Astrocyte (in vitro differentiated cells and primary cell): ENCODE measurements at places on chromosomes 6 and 20. TPM values are rescaled to one million over a fixed set of nuclear protein-coding genes. Genes with fewer than 3 reads are reported as not detected.

DNA sequence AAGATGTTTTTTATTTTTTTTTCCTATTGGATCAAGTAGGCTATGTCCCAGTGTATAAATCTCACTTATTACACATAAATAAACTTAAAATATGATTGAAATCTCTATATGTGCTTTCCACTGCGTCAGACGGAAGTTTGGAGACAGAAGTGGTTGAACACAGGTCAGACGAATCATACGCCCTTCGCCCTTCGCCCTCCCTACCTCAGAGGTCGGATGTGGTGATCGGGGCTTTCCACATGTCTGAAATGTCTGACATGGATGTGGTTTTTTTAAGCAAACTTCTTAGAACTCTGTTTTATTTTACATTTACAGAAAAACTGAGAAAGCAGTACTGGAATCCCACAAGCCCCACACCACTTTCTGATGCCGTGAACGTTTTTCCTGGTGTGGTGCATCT is 344.4 kb downstream of the THBS2 start:
- DNase-seq: no peak
- H3K4me3 ChIP-seq: no peak overlapping the region
- H3K27ac ChIP-seq: no peak overlapping the region

FAM83B gene
- total RNA-seq: 0.79 and 1.9 TPM in 2 replicates

GJA10 gene
- not detected in 2 replicates for total RNA-seq

GRCh38 chr6:131215219-131215618 is 80.0 kb downstream of the AKAP7 start:
- H3K36me3 ChIP-seq: no peaks in the 10 kb centered on the region
- H3K4me3 ChIP-seq: no peak overlapping the region
- no peak overlapping the region for H3K27ac ChIP-seq
- no peaks in the 10 kb centered on the region for H3K4me1 ChIP-seq
- no peaks in the 10 kb centered on the region for H3K27me3 ChIP-seq
- no peak for DNase-seq

GSTA3 gene
- total RNA-seq: not detected in 2 replicates

ABHD16B gene
- total RNA-seq: not detected in 2 replicates

PNLDC1 gene
- total RNA-seq: 0.11 TPM in 1 of 2 replicates, not detected in the other

- no peaks in the 10 kb centered on the region for H3K36me3 ChIP-seq
- H3K4me1 ChIP-seq: peaks cover 4% of the 10 kb centered on the region
- no peaks in the 10 kb centered on the region for H3K27me3 ChIP-seq
Measured at GRCh38 chr6:14912226-14912625, 333.6 kb upstream of the JARID2 start.

TXNDC5 gene
- 193 and 202 TPM in 2 replicates for total RNA-seq

DNA sequence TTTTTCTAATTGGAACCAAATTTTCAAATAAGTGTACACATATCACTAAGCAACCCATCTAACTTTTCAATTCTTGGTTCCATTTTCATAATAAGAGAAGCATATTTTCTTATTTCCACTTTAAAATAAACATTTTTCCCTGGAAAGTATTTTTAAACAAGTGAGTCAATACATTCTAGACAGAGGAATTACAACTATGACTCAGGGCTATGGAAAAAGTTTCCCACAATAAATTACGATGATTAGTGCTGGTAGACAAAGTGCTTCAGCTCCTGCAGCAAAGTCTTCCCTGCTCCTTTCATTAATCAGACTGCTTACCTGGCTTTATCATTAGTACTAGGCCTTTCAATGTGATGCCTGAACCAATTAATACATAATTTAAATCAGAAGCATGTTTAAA is 322.5 kb downstream of the HACE1 start:
- H3K4me3 ChIP-seq: no peak overlapping the region
- no peaks in the 10 kb centered on the region for H3K36me3 ChIP-seq
- DNase-seq: peak; percentile 74
- no peaks in the 10 kb centered on the region for H3K27me3 ChIP-seq
- no peak overlapping the region for H3K27ac ChIP-seq

DNA sequence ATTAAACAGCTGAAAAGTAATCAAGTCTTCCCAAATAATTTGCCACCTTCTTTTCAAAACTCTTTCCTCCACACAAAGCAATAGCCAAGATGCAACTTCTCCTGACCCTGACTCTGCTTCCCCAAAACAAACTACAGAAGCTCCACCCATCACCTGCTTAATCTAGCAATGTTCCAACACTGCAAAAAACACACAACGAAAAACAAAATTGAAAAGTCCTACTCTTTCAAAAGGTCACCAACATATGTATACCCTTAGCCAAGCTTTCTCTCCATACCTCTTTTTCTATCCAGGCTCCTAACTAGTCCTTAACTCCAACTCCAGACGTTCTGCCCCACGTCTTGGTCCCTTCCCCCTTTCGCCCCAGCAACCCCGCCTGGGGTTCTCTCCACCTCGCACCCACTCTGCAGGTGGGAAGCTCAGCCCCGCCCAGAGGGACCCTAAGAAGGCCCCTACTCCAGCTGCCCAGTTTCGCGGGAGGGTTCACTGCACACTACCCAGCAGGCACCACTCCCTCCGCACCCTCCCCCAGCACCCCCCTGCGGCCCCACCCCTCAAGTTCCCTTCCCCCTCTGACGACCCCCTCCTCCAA is 717 bp downstream of the CSNK2A1 start:
- H3K27me3 ChIP-seq: peaks cover 3% of the 10 kb centered on the region
- no peak for DNase-seq
- peaks cover 17% of the 10 kb centered on the region for H3K4me1 ChIP-seq
- peak overlapping the region; percentile 87 for H3K27ac ChIP-seq
- peaks cover 3% of the 10 kb centered on the region for H3K36me3 ChIP-seq
- peak overlapping the region; percentile 79 for H3K4me3 ChIP-seq

GRCh38 chr6:96604420-96604819 is 41.5 kb downstream of the FHL5 start:
- H3K4me3 ChIP-seq: no peak overlapping the region
- no peaks in the 10 kb centered on the region for H3K4me1 ChIP-seq
- DNase-seq: no peak
- H3K36me3 ChIP-seq: no peaks in the 10 kb centered on the region

DNA sequence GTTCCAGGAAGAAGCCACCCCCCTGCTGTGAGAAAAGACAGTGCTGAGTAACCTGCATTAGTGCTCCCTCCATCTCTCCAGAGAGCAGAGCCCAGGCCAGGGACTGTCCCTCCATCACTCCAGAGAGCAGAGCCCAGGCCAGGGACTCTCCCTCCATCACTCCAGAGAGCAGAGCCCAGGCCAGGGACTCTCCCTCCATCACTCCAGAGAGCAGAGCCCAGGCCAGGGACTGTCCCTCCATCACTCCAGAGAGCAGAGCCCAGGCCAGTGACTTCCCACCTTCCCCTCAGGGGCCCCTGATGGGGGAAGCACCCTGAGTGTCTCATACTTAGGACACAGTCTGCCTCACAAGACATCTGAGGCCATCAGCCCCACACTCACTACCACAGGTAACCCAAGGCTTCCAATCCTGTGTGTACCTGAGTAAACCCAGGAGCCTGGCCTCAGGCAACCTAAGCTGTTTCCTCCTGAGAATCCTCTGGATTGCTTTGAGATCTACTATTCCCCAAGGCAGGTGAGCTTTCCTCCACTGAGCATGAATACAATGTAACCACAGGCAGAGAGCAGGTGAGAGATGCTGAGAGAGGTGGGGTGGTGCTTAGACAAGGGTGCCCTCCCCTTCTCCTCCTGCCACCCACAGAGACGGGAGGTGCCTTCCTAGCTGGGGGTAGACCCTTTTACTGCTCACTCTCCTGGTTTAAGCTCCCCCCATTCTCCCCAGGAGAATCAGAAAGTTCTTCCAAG is 4.9 kb downstream of the TBXT start:
- peaks cover 39% of the 10 kb centered on the region for H3K27me3 ChIP-seq
- no peak for DNase-seq
- no peaks in the 10 kb centered on the region for H3K36me3 ChIP-seq
- H3K4me1 ChIP-seq: no peaks in the 10 kb centered on the region
- H3K4me3 ChIP-seq: no peak overlapping the region
- no peak overlapping the region for H3K27ac ChIP-seq

- DNase-seq: no peak
- H3K4me1 ChIP-seq: no peaks in the 10 kb centered on the region
- H3K4me3 ChIP-seq: no peak overlapping the region
- no peaks in the 10 kb centered on the region for H3K36me3 ChIP-seq
- no peak overlapping the region for H3K27ac ChIP-seq
Measured at GRCh38 chr6:13166916-13167315, 161.4 kb downstream of the TBC1D7 start.

GRCh38 chr6:156659822-156660198 is 117.4 kb upstream of the ARID1B start:
- H3K4me1 ChIP-seq: peaks cover 15% of the 10 kb centered on the region
- H3K27ac ChIP-seq: no peak overlapping the region
- no peak for DNase-seq
- H3K27me3 ChIP-seq: no peaks in the 10 kb centered on the region
- no peaks in the 10 kb centered on the region for H3K36me3 ChIP-seq

DNA sequence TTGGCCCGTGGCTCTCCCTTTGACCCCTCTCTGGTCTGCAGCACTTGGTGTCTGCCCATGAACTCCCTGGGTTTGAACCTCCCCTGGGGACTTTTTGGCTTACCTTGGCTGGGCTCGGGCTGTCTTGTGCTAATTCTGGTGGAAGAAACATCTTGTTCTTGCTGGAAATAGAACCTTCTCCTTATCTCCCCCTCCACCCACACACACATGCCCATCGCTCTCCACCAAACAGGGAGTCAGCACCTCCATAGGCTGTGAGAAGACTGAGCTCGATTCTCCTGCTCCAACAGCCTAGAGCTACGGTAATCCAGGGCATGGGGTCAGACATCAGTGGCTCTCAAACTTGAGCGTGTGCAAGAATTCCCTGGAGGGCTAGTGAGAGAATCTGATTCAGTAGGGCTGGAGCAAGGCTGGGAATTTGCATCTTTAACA is 114.4 kb upstream of the SLC22A23 start:
- no peak overlapping the region for H3K27ac ChIP-seq
- no peaks in the 10 kb centered on the region for H3K36me3 ChIP-seq
- no peak for DNase-seq
- peaks cover 18% of the 10 kb centered on the region for H3K27me3 ChIP-seq
